Stimulated activated CD8-positive, alpha-beta memory T cell treated with anti-CD3 and anti-CD28 coated beads, Interleukin-7, amount 100 ng/mL, for 1 hour (primary cell): ENCODE measurements at places on chromosomes 4 and X.

DNA sequence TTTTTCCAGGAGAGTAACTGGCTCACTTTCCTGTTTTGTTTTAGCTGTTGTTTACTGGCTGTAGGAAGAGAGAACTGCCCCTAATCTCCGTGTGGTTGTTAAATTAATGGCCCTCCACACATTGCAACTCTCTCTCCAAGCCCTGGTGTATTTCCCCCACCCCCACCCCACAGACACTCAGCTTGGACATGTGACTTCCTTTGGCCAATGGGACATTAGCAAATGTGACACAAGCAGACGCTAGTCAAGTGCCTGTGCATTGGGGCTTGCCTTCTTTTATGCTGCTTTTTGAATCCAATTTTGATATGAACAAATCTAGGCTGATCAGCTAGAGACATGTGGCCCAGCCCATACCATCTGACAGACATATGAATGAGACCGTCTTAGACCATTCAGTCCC is 59.6 kb upstream of the TAB3 start:
- no peak for DNase-seq

DNA sequence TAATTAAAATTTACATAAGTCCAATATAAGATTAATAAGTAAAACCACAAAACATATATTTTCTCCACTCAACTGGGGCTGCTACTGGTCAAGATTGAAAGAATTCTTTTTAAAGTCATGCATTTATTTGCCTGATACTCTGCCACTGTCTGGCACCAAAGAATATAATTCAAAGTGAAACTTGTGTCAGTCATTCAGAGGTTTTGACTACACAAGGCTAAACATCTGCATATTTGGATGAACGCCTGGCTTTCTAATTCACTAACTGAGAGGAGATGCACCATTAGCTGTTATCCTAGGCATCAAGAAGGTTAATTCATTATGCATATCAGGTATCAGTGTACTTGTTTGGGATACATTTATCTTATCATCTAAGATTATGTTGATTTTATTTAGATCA is 598.5 kb downstream of the CENPC start:
- no peak for DNase-seq

GRCh38 chrX:28391528-28391927 is 195.7 kb upstream of the IL1RAPL1 start:
- DNase-seq = no peak

DNA sequence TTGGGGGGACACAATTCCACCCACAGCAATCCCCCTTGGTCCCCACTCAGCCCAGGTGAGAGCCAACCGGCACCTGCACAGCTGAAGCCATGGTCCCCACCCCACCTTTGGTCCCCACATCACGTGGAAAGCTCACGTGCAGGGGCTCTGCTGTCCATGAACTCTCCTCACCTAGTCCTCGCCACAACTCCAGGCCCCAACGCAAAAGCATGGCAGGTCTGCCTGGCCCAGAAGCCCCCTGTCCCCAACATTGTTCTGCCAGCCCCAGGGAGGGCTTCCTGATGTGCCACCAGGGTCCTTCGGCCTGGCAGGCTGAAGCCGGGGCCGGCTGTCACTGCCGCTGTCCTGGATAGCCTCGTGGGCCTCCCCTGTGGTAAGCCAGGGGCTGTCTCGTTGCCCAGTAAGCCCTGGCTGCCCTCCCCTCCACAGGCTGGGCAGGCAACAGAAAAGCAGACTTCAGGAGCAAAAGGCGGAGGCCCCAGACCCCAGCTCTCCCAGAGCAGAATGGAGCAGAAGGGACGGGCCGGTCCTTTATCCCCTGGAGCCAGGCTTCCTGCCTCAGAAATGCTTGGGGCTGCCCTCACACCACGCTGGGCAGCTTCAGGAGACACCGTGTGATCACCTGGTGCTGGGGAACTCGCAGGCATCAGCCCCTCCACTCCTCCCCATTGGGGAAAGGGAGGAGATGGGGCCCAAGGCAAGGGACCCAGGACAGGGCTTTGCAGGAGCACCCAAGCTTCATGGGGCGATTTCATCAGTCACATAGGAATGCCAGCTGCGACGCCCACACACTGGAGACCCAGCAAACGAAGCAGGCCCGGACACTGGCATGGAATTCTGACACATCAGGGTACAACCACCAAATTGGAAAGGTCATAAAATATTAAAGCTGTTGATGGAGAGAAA is 103.7 kb downstream of the ADRA2C start:
- no peak for DNase-seq

GRCh38 chr4:1207157-1207470 is 34.7 kb upstream of the SPON2 start:
- no peak for DNase-seq

DNA sequence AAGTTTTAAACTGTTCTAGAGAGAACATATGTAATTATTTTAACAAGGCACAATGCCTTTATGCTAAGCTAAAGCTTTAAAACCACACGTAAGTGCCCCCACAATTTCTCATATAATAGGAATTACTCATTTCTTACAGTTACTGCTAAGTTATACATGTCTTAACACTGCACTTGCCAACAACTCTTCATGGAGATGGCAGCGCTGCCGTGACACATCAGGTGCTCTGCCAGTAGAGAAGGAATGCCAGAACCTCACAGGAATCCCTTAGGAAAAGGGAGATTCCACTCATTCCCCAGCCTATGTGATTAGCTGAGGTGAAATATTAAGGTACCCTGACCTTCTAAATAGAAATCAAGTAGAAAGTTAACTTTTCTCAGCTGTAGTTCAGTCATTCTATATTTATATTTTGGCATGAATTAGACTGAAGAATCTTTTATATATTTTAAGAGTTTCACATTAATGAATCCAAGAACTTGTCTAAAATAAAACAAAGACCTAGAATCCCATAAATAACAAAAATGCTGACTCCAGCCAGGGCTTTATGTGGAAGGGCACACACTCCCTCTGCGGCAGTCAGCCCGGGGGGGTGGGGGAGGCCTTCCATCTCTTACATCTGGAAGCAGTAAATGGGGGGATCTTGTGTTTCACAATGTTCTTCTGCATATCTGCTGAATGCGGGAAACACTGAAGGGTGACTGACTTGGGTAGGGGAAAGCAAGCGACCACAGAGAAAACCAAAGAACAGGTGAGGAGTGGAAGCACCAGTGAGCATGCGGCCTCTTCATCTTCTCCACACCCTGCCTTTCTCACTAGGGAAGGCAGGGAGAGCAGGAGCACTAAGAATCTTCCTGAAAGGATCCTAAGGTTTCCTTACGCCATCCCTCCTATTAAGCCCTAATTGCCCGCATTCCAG is 23.7 kb downstream of the ACSL1 start:
- DNase-seq = no peak

- DNase-seq = no peak
These were observed 287.7 kb upstream of the EMCN start for GRCh38 chr4:100805538-100805937.

- DNase-seq = no peak
These were observed 34.2 kb downstream of the ATXN3L start for GRCh38 chrX:13285693-13286092.

GRCh38 chrX:40039887-40040286 is 57.9 kb downstream of the BCOR start:
- no peak for DNase-seq

DNA sequence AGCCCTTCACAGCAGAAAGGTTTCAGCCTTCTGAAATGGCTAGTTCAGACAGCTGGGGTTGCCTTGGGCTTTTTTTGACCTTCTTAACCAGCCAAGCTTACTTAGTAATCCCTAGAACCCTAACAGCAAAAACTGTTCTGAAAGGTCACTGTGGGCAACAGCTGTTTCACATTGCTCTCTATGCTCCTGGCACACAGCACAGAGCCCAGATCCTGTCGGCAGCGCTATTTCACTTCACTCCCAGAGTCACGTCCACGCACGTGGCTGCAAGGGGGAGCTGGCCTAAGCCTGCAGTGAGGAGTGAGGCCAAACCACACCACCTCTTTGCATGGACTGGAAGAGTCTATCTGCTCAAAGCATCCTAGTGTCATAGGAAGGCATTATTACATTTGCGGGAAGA is 32.0 kb upstream of the STS start:
- no peak for DNase-seq

DNA sequence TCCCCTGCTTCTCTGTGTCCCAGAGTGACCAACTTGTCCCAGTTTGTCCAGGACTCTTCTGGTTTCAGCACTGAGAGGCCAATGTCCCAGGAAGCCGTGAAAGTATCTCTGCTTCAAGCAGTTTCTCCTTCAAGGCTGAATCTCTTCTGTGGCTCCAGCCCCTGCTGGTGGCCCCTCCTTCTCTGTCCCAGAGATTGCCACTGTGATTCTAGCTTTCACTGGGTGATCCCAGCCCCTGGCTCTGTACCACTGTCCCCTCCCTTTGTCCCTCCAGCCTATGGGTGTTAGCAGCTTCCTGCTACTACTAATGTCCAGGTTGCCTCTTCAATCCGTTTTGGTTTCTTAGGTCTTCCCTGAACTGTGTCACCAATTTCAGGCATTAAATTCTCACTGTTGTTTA is 70.5 kb downstream of the SOX3 start:
- no peak for DNase-seq

- DNase-seq = no peak
These were observed 976.8 kb downstream of the TRAM1L1 start for GRCh38 chr4:116108606-116109005.

- DNase-seq = no peak
These were observed 33.5 kb upstream of the ELOVL6 start for GRCh38 chr4:110231869-110232268.

DNA sequence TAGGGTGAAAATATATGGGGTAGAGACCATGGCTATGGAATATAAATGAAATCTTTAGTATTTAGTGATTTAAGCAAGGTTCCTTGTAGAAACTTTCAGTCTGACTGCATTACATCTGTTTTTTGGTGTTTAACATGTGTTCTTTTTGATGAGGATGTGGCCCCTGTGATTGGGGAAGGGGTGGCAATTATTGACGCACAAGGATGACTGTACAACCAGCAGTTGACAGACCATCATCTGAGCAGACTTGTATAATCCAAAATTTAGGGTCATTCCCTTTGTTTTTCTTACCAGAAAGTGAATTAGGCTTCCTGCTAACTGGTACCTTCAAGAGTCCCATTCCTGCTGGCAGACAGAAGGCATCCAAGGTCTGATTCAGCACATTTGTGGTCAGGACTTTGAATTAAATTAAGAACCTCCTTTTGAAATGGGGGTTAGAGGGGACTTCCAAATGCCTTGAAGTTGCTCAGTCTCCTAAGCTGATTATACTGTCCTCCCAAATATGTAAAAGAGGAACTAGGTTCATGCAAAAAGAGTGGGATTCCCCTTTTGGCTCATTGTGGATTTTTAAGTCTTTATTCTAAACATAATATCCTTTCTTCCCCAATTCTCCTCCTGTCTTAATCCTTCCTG is 112.4 kb upstream of the CXCL13 start:
- DNase-seq = no peak

DNA sequence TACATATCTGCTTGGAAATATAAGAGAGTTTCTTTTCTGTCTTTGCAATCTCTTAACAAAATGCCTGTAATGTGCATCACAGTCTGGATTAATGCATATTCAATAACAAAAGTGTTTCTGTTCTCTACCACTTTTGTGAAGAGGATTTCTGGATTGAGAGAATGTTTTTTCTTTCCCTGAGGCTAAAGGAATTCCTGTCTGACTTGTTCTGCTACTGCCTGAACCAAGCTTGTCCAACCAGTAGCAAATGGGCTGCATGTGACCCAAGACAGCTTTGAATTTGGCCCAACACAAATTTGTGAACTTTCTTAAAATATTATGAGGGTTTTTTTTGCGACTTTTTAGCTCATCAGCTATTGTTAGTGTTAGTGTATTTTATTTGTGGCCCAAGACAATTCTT is 1133.9 kb downstream of the SH3BGRL start:
- DNase-seq = no peak

DNA sequence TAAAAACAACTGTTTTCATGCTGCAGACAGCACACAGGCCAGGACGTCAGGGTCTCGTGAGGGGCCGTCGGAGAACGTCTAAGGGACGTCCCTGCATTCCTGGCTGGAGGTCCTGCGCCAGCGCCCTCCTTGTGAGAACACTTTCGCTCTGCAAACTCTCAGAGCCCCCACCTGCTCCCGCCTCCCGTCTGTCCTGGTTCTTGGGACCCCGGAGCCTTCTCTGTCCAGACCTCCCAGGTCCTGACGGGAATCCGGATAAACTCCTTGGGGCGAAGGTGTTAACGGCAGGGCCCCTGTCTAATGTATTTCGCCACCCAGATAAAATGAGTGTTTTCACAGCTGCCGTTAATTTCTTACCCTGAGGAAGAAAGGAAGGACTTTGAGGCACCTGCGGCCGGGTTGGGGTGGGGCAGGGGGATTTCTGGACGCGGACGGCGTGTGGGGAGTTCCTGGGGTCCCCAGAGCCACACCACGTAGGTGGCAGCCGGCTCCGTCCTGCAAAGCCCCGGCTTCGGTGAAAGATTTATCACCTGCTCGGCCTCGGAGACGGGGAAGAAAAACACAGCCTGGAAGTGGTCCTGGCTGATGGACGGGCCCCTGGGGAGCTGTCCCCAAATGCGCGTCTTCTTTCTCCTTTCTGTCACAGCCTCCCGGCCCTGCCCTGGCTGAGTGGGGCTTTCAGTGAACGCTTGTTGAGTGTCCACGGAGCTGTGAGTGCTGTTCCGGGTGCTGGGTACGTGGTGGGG is 35.1 kb upstream of the PPP2R3B start:
- DNase-seq = no peak

DNA sequence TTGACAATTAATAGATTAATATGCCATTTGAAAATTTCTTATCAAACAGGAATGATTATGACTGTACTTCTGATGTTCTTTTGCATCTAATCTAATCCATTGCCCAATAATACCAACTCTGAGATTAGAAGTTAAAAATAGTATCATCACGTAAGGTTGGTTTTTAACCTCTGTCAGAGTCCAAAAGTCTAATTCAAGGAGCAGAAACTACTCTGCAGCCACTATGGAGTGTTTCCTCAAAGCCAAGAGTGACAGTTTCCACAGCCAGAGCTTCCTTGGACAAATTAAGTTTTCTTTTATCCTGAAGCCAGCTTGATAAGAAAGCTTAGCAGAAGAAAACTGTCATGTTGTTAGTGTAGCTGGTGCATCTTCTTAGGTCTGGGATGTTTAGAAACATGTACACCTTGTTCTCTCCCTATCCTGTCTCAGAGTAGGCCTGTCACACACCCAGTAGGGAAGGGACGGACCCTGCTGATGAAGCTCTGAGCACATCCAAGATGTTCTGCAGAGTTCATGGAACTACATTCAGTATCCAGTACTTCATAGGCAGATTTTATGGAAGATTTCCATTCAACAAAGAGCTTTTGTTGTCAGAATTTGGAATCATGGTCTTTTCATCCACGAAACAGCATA is 20.4 kb upstream of the PI4K2B start:
- DNase-seq = no peak

- DNase-seq = no peak
These were observed 920.4 kb upstream of the EPHA5 start for GRCh38 chr4:66590488-66591215.

- no peak for DNase-seq
These were observed 5.3 kb upstream of the STBD1 start for GRCh38 chr4:76301068-76301774.
